ENCODE measurements at places on chromosomes 3 and 15. TPM values are rescaled to one million over a fixed set of nuclear protein-coding genes. Genes with fewer than 3 reads are reported as not detected.

DNA sequence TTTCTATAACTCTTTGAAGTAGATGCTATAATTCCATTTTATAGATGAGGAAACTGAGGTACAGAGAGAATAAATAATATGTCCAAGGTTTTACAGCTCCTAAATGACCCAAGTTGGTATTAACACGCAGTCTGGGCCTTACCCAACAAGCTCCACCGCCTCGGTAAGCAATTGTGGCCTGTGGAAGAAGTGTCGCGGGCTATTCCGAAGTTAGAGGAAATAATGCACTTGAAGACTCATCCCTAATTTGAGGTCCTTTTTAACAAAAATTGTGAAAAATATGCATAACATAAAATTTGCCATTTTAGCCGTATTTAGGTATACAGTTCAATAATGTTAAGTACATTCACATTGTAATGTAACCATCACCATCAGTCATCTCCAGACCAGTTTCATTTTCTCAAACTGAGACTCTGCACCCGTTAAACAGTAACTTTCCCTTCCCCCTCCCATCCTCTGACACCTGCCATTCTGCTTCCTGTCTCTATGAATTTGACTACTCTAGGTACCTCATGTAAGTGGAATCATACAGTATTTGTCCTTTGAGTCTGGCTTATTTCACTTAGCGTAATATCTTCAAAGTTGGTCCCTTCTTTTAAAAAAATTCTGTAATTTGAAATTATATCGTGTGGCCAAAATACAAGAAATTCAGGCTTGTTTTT is 18.2 kb downstream of the IDH3A start:
- H3K36me3 ChIP-seq, result peaks cover 21% of the 10 kb centered on the region
- H3K27me3 ChIP-seq, result no peaks in the 10 kb centered on the region
- H3K4me1 ChIP-seq, result no peaks in the 10 kb centered on the region
- H3K4me3 ChIP-seq, result no peak overlapping the region
- no peak for DNase-seq

GRCh38 chr15:59017449-59017848 is 30.0 kb downstream of the RNF111 start:
- H3K4me1 ChIP-seq, result no peaks in the 10 kb centered on the region
- no peak overlapping the region for H3K27ac ChIP-seq
- H3K27me3 ChIP-seq, result no peaks in the 10 kb centered on the region
- H3K4me3 ChIP-seq, result no peak overlapping the region

GPR27 gene
- 1.0 TPM for total RNA-seq

DNA sequence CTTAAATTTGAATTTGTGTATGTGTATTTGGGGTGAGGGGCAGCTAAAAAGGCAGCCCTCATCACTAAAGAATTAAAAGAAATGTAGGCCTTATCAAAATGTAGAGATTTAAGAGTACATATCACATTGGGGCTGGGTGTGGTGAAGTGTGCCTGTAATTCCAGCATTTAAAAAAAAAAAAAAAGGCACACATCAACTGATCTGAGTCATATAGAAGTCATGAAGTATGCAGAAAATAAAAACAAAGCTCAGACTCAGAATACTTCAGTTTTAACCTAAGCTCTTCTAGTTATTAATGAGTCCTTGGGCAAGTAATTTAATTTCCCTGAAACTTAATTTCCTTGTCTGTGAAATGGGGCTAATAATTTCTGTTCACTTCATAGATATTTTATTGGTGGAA is 31.6 kb downstream of the SLC24A1 start:
- peaks cover 14% of the 10 kb centered on the region for H3K36me3 ChIP-seq
- no peaks in the 10 kb centered on the region for H3K27me3 ChIP-seq
- DNase-seq, result no peak
- peaks cover 22% of the 10 kb centered on the region for H3K4me1 ChIP-seq
- no peak overlapping the region for H3K4me3 ChIP-seq

PRTG gene
- total RNA-seq, result 12.0 TPM

- no peaks in the 10 kb centered on the region for H3K4me1 ChIP-seq
- DNase-seq, result no peak
- peaks cover 71% of the 10 kb centered on the region for H3K27me3 ChIP-seq
- no peaks in the 10 kb centered on the region for H3K36me3 ChIP-seq
- no peak within 1 kb of the TSS for H3K4me3 ChIP-seq
Measured at GRCh38 chr15:73753250-73754130, at the start of gene INSYN1. INSYN1 (minus strand) TSS chr15:73753351; CDS start chr15:73751130, 2,221 bp downstream.

GRCh38 chr15:50162969-50163718 is 18.9 kb upstream of the SLC27A2 start:
- no peaks in the 10 kb centered on the region for H3K27me3 ChIP-seq
- H3K36me3 ChIP-seq, result no peaks in the 10 kb centered on the region
- no peak overlapping the region for H3K4me3 ChIP-seq
- no peak for DNase-seq
- H3K4me1 ChIP-seq, result peaks cover 12% of the 10 kb centered on the region

RHCG gene
- 0.59 TPM for total RNA-seq

PLIN1 gene
- 0.37 TPM for total RNA-seq

GRCh38 chr3:148708409-148708808 is 10.7 kb downstream of the AGTR1 start:
- H3K4me1 ChIP-seq, result no peaks in the 10 kb centered on the region
- H3K4me3 ChIP-seq, result no peak overlapping the region
- H3K27ac ChIP-seq, result no peak overlapping the region
- H3K27me3 ChIP-seq, result no peaks in the 10 kb centered on the region
- no peak for DNase-seq
- H3K36me3 ChIP-seq, result no peaks in the 10 kb centered on the region

DNA sequence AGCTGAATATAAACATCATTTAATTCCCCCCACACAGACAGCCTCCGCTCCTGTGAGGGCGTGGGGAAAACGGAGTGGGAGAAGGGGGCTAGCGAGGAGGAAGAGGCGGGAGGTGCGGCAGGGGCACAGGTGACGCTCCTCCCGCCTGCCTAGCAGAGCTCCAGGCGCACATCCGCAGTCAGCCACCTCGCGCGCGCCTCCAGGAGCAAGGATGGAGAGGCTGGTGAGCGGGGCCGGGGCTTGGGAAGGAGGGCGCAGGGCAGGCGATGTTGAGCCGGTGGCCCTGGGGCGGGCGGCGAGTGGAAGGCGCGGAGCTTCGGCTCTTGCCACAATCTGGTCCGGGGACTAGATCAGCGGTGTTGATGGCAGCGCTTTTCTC is at the start of gene CD200:
Gene CD200 (plus strand): TSS at position 155 of the 379 bp plus-strand sequence. CDS start 57 bp downstream, at position 212.
- no peaks in the 10 kb centered on the region for H3K36me3 ChIP-seq
- H3K27ac ChIP-seq, result no peak within 1 kb of the TSS
- peaks cover 14% of the 10 kb centered on the region for H3K27me3 ChIP-seq
- peak within 1 kb of the TSS; percentile 63 for H3K4me3 ChIP-seq
- no peaks in the 10 kb centered on the region for H3K4me1 ChIP-seq

GRCh38 chr15:67025719-67026609 is 39.4 kb upstream of the SMAD3 start:
- peak; percentile 40 for DNase-seq
- no peak overlapping the region for H3K4me3 ChIP-seq
- H3K27me3 ChIP-seq, result no peaks in the 10 kb centered on the region
- peaks cover 46% of the 10 kb centered on the region for H3K4me1 ChIP-seq

- no peak overlapping the region for H3K27ac ChIP-seq
- H3K4me3 ChIP-seq, result no peak overlapping the region
- no peaks in the 10 kb centered on the region for H3K4me1 ChIP-seq
Measured at GRCh38 chr3:26205475-26205874, 415.6 kb downstream of the OXSM start.

PRR20G gene
- not detected for total RNA-seq

- H3K27me3 ChIP-seq, result no peaks in the 10 kb centered on the region
- no peak overlapping the region for H3K27ac ChIP-seq
- H3K4me1 ChIP-seq, result no peaks in the 10 kb centered on the region
- H3K4me3 ChIP-seq, result no peak overlapping the region
- no peak for DNase-seq
Measured at GRCh38 chr15:42279234-42279723, 6.0 kb upstream of the TMEM87A start.

ROPN1 gene
- total RNA-seq, result not detected

GRCh38 chr3:133038089-133038730 is at the start of gene TMEM108:
TMEM108 (plus strand) TSS chr3:133038391.
- no peak within 1 kb of the TSS for H3K4me3 ChIP-seq
- H3K36me3 ChIP-seq, result no peaks in the 10 kb centered on the region
- DNase-seq, result no peak
- H3K27ac ChIP-seq, result no peak within 1 kb of the TSS

All from Calu3 (cell line).